ENCODE measurements at places on chromosomes 7 and 10. TPM values are rescaled to one million over a fixed set of nuclear protein-coding genes. Genes with fewer than 3 reads are reported as not detected.

- no peak for DNase-seq
Measured at GRCh38 chr10:43679509-43679908, 30.8 kb upstream of the ZNF32 start.

DNA sequence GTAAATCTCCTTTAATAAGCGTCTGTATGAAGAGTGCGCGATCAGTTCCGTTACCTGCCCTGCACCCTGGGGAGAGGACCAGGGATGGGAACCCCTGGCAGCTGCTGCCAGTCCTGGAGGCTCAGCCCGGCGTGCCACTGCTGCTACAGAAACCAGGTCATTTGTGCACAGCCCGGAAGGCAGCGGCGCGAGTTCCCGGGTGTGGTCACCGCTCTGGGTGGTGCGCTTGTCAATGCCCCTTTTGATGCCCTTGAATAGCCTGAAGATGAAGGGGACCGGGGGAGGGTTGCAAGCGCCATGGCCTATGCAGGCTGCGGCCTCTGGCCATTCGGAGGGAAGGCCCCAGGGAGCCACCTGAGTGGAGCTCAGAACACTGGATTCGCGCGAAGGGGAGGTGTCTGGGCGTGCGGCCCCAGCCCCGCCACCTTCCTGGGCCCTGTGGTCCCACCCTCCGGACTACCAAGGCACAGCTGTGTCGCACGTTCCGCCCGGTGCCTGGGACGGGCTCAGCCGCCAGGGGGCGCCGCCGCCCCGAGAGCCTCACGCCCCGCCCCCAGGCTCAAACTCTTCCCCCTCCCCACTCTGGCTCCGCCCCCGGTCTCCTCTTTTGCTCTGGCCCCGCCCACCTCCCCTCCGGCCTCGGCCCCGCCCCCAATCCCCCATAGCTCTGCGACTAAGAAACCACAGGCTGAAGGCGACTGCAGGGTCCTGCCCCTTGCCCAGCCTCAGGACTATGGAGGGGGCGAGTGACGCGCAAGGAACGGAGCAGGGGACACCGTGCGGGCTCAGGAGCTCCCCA is 16.5 kb downstream of the AP5Z1 start:
- no peak for DNase-seq

DNA sequence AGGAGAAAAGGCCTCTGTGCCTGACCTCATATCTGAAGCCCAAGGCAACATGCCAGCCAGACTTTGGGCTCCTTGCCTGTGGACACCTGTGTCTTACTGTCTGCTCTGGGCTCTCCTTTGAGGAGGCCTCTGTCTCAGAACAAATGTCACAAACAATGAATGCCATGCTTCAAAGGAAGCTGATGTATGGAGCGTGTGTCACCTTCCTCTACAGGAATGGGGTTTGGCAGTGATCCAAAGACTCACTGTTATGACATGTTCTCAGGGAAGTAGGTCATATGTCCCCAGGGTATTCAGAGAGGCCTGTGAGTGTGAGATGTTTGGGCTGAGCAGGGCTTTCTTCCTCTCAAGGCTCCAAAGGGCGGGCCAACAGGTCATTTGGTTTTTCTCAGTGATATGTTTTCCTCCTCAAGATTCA is 38.4 kb downstream of the PTPRE start:
- peak; percentile 95 for DNase-seq

GRCh38 chr7:75638594-75639070 is 100.1 kb downstream of the HIP1 start:
- DNase-seq: no peak

Gene AQP1
- total RNA-seq: 0.82 TPM
